ENCODE measurements at places on chromosomes 2 and 18. TPM values are rescaled to one million over a fixed set of nuclear protein-coding genes. Genes with fewer than 3 reads are reported as not detected.

The SRD5A2 gene
- total RNA-seq: not detected

The BOLL gene
- total RNA-seq: not detected

The GCG gene
- total RNA-seq: not detected

The KCNE4 gene
- total RNA-seq: 40.4 TPM

The SFXN5 gene
- 17.0 TPM for total RNA-seq

The PPP4R1 gene
- total RNA-seq: 143 TPM

The MFSD2B gene
- total RNA-seq: 0.36 TPM

The CD302 gene
- 14.5 TPM for total RNA-seq
